NT2/D1 (cell line): ENCODE measurements at places on chromosomes 2 and 18.

- no peak for DNase-seq
Observed at GRCh38 chr2:165193178-165193777, 10.6 kb downstream of the SCN3A start.

DNA sequence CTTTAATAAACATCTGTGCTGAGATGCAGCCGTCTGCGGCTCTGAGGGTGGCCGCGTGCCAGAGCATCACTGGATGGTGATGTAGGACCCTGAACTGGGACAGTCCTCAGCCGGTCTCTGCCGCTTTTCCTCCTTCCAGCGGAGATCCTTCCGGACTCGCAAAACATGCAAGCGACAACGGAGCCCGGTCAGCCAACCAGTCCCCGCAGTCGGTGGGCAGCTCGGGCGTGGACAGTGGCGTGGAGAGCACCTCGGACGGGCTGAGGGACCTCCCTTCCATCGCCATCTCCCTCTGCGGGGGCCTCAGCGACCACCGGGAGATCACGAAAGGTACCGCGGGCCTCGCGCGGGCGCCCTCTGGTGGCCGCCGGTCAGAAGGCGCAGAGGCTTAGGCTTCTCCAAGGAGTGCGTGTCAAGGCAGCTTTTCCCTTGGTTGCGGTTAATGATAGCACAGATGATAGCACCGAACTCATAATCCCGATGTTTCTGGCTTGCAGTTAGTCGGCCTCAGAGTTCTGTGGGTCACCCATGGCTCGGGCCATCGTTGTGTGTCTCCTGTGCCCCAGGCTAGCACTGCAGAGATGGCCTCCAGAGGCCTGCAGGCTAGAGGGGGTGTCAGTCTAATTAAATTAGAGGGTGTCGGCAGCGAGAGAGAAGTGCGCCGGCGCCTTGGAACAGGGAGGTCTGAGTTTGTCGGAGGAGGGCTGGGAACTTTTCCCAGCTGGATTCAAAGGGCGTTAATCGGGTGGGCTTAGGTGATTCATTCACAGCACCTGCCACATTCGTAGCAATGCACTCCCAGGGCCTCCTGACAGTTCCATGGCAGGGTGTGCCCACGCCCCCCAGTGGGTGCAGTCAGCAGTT, 38.5 kb downstream of the LPIN1 start:
- DNase-seq = peak; percentile 30

GRCh38 chr2:238892204-238892500, 44.3 kb downstream of the TWIST2 start:
- no peak for DNase-seq

- no peak for DNase-seq
Observed at GRCh38 chr2:7108792-7109532, 191.8 kb downstream of the RNF144A start.

GRCh38 chr2:135043345-135043744, 3.9 kb downstream of the MAP3K19 start:
- no peak for DNase-seq

- DNase-seq = no peak
Observed at GRCh38 chr2:99554238-99554637, 64.4 kb upstream of the REV1 start.

DNA sequence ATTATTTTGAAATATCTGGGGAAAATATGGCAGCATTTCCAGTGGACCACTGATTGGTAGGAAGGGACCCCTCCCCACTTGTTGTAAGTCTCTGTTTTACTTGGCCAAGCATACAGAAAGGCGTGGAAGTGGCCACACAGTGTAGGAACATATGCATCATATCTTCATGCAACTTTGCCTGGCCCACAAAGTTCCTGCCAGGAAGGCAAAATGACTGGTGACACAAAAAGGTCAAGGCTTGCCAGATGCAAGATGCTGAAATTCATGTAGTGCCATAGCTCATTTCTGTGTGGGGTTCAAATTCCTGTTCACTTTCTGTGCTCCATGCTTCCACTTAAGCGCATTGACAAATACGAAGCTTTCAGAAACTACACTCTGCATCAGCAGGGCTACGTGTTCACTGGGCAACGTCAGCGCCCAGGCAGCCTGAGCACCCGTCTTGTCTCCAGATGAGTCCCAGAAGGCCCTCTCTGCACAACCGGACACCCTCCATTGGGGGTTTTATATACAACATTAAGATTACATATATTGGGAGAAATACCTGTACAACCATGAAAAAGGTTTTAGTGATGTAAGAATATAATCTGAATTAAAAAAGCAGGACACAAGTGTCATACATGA, 3.6 kb downstream of the DYNC2LI1 start:
- DNase-seq = no peak

DNA sequence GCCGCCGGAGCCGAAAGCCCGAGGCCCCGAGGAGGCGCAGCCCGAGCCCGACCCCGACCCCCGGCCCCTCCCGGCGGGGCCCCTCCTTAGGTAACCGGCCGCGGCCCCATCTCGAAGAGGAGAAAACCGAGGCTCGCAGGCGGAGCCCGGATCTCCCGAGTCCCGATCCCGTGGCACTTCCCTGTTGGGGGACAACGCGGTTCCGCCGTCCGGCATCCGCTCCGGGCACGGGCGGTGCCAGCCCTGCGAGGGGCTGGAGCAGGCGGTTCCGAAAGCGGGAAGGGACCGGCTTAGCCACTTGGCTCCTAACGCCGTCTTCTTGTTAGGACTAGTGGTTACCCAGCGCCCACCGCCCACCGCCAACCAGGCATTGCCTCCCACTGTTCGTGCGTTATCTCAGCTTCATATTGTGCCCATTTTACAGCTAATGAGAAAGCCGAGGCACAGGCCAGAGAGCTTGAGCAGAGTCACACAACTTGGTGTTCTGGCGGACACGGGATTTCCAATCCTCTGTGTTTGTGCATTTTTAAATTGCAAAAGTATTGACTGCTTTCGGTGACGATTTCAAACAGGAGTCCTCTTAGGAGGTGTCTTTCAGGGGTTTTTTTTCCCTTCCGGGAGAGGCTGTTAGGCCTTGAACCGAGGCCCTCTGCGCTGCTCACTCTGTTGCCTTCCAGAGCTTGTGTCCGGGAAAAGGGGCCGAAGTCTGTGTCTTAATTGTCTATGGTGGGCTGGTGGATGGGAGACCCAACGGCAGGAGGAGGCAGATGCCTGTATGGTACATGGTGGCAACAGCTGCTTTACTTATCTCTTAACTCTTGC, 562 bp downstream of the CENPA start:
- DNase-seq = no peak

DNA sequence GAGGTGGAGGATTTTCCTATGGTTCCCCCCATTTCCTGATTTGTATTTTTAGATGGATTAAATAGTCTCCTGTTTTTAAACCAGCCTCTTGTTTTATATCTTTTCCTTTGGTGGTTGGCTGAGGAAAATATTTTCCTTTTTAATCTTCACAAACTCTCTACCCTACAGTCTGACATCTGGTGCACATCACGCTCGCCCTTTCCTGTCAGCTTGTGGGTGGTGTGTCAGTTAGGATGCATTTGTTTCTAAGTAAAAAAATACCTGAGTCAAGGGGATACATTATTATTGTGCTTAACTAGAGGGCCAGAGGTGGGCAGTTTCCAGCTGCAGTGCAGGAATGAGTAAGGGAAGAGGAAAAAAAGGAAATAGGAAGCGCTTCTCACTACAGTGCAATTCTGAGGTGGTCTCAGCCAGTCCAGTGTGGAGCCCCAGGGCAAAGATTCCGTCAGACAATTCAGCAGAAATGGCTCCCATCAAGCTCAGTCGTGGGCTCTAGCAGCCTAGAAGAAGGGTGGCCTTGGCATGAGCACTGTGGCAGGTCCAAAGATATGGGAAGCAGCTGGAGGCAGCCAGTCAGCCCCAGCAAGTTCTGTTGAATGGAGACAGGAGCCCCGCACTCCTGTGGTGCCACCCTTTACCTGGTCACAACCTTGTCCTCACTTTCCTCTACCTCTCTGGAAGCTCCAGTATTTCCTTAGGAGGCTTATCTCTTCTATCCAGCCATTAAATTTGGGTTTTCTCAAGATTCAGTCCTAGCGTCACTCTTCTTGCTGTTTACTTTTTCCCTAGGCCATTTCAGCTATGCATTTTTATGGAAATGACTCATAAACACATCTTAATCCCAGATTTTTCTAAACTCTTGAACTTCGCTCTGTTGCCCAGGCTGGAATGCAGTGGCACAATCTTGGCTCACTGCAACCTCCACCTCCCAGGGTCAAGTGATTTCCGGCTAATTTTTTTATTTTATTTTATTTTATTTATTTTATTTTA, 18.5 kb downstream of the SFTPB start:
- DNase-seq = no peak

DNA sequence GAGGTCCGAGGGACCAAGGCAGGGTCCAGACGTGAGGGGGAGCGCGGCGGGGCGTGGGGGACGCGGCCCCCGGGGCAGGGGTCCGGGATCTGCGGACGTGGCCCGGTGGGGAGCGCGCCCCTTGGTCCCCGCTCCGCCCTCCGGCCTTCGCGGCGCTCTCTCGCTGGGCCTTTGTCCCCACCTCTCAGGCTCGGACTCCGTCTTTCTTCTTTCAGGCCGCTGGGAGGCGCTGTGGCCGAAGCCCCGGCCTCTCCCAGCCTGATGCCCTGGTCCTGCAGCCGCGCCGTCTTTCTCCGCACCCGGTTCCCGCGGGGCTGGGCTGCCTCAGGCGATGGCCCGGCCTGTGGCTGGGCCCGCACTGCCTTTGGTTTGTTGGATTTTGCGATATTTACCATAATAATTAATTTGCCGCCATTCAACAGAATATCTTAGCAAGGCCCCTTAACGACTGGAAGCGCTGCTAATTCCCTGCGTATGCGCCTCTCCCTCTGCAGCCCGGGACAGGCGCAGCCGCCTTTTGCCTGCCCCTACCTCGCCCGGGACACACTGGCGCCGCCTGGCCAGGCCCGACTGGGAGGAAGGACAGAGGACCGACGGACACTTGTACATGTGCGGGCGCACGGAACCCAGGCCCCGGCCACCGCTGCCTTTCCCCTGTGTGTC, 10.8 kb downstream of the SIX3 start:
- no peak for DNase-seq

DNA sequence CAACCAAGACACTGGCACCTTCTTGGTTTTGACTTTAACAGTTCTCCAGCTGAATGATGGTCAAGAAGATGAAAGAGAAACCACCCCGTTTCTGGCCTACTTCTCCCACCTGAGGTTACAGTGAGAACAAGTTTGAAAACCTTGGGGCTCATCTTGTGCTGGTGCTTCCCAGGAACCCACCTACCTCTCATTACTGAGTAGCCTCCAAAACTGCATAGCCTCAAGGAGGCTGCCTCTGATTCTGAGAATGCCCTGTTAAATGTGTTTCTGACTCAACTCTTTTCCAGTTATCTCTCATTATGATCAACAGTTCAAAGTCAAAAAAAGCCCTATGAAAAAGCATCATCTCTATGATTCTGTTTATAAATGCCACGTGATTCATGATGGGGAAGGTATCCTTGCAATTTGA, 121.9 kb downstream of the CACNB4 start:
- DNase-seq = no peak

DNA sequence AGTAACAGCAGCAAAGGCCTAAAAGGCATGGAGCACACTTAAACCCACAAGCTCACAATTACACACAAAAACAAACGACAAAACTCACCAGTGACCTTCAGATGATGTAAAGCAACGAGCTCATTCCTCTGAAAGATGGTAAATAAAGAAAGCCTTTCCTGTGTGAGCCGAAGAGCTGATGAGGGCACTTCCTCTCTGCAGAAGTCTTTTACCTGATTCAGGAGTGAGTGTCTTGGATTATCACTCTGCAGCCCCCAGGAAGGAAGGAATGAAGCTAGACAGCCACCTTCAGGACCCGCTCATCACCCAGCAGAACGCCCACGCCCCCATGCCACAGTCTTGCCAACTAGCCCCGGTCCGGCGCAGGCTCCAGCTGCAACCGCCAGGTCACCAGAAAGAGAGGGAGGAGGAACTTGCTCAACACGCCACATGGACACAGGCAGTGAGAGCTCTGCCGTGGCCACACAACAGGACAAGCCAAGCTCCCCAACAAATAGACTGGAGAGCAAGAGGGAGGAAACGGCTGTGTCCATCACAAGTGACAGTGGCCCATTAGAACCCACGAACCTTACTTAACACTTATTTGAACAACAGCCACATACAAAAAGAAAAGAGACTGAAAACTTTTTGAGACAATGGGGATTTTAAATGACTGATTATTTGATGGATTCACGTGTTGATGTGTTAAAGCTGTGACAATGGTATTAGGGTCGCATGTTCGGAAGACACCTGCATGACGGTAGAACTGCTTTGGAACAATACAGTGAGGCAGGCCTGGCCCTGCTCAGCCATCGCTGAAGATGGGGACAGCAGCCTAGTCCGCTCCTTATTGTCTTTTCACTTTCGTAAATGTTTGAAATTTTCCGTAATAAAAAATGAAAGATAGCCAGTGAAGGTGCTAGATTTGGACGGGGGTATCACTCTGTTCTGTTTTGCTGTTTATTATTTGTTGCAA, 127.3 kb downstream of the HDAC4 start:
- DNase-seq = no peak

- no peak for DNase-seq
Observed at GRCh38 chr18:38941711-38942561, 1376.3 kb upstream of the CELF4 start.

DNA sequence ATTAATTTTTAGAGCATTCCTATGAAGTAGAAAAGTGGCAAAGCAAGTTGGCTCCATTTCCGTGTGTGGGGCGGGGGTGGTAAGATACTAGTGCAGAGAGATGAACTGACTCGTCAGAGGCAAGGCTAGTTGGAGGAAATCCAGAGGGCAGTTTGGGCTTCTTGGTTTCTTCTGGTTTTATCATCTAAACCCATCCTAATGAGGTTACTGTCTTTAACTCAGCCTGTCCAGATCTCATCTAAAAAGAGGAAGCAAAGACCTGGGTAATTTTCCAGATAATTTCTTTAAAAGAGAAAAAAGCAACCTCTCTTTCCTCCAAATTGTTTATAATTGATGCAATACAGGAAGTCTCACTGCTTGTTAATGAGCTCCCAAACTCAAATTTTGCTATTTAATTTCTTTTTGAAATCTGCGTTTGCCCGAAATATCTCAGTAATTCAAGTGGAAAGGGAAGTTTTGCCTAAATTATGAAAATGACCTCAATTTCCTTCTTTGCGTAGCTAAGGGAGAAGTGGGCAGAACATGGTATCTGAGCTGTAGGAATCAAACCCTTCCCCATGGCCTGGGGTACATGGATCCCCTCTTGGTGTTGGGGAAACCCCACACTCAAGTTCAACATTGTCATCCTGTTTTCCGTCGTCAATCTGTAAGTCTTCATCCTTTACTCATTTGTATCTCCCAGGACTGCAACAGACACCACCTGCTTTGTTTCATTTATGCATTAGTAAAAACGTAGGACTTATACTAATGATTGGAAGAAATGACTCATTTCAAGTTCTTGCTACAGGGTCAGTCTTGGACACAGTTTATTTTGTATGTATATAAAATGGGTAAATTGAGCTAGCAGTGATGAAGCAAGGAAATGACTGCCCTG, 89.1 kb upstream of the KLF7 start:
- no peak for DNase-seq

DNA sequence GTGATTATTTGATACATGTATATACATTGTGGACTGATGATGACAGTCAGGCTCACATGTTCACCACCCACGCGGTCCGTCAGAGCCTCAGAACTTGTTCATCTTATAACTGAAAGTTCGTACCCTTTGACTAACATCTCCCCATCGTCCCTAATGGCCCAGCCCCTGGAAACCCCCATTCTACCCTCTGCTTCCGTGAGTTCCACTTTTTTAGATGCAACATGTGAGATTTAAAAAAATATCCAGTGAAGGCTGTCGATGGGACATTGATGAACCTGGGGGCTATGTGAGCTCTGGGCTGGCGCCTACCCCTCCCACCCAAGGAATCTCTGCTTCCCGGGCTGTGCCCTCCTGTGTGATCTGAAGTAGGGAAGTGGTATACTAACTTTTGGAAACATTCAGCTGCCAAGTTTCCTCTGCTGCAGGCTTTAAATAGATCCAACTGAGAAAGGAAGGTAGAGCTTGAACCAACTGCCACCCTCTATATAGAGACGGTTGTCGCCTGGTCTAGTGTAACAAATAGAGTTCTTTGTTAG, 163.8 kb downstream of the FAM210A start:
- no peak for DNase-seq
